ENCODE measurements at places on chromosomes 7 and 10.
A peak's percentile ranks its signal among the peaks of the same experiment; 100 is the strongest.

GRCh38 chr7:23184709-23185359 lies 3.0 kb downstream of the NUP42 start:
- DNase-seq: peak; percentile 17

DNA sequence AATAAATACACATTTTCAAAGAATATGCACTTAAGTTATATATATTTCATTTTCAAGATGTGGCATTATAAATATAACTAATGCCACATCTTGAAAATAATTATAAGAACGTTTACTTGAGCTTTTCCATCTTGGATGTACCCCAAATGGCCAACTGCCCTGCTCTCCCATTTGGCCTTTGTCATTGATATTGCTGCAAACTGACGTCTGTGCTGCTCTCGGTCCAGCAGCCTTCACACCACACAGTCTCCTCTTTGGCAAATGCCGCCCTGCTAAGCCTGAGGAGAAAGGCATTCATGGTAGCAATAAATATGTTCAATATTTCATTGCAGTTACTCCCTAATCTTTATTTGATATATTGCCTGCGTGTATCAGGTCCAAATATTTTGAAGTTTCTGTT lies 384.6 kb upstream of the ADARB2 start:
- DNase-seq: no peak

DNA sequence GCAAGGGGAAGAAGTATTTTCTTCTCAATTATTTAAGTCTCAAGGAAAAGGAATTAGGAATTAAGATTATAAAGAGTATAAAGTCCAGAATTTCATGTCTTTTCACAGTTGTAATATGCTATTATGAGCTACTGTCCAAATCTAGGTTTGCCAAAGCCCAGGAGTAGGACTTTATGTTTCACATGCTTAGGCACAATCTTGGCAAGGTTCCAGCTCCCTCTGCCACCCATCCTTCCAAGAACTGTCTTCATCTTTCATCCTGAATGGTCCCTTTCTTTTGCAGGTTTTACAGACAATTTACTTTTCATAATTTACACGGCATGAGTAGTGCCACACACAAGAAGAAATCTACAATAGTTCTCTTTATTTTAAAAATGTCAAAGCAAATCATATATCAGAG lies 29.5 kb downstream of the SLC16A9 start:
- DNase-seq: no peak

DNA sequence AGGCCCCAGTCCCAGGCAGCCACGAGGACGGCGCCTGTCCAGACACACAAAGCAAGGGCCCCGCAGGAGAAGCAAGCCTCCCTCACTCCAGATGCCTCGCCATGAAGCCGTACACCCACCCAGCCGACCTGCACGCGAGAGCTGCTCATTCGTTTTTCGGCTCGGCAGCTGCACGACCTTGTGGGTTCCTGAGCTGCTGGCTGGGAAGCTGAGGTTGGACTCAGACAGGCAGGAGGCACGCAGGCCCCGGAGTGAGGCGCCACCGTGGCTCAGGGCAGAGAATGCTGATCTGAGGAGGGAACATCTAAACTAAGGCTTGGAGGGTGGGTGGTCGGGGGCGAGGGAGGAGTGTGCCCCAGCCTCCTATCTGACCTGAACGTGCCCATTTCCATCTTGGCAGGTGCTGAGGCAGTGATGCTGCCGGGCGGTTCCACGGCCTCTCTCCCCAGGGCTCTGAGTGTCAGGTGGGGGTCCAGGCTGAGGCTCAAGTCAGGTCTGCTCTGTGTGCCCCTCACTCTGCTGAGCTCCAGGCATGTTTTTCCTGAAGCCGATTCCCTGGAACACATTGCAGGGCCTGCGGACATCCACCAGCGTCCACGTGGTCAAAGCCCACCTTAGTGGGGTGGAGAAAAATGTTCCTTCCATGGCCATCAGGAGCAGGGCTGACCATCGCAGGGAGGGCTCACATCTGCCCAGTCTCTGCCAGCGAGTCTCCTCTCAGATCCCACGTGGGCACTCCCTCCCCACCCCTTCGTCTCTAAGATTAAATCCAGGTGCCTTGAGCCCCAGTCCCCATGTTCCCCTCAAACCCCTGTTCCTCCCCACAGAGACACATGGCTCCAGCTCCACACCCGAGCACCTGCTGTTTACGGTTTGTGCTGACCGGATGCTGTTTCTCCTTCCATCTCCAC lies 28.1 kb upstream of the FAM20C start:
- no peak for DNase-seq

GRCh38 chr10:117938104-117938503 lies 108.6 kb downstream of the RAB11FIP2 start:
- no peak for DNase-seq

GRCh38 chr7:3267966-3268690 lies 32.9 kb upstream of the SDK1 start:
- no peak for DNase-seq
